BJ (cell line): ENCODE measurements at places on chromosomes 6 and 20.
A peak's percentile ranks its signal among the peaks of the same experiment; 100 is the strongest.

DNA sequence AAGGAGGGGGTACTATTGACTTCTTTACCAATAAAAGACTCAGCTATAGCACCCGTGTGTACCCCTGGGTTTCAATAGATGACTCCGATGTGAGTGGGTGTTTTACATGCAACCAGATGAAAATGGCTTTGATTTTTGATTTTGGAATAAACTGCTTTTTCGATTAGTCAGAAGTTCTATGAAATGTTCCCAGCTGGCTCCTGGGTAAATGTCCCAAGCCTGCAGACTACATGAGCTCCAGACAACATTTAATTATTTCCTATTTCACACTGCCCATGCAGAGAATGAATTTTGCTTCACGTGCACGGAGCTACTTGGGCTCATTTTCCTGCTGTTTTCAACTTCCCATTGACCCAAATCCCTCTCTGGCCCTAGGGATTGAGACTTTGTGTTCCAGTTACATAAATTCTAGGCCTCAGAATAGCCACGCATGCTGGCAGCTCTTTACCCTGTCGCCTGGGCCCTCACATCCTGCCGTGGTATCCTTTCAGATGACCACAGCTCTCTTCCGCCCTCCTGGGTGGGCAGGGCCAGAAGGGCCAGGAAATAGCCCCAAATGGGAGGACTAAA lies 59.7 kb downstream of the GPR6 start:
- no peak for DNase-seq

DNA sequence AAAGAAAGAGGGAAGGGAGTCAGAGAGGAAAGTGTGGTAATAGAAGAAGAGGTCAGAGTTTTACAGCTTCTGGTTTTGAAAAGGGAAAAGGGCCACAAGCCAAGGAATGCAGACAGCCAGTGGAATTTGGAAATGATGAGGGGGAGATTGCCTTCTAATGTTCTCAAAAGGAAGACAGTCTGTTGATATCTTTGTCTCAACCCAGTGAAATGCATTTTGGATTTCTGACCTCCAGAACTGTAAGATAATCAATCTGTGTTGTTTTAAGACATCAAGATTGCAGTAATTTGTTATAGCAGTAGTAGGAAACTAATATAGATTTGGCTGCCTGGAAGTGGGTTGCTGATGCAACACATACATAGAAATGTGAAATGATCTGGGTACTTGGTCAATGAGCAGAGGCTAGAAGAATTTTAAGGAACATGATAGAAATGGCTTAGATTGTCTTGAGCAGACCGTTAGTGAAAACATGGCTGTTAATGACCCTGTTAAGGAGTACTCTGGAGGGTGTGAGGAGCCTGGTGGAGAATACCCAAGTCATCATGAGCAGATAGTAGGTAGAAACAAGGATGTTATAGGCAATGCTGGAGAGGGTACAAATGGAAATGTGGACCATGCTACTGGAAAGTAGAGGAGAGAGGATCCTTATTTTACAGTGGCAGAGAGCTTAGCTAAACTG lies 255.8 kb upstream of the RAB32 start:
- DNase-seq: peak; percentile 50

GRCh38 chr20:49851991-49852390 lies 39.4 kb downstream of the SLC9A8 start:
- no peak for DNase-seq

- no peak for DNase-seq
These were observed 22.3 kb upstream of the RPP40 start for GRCh38 chr6:5025911-5026819.
